ENCODE measurements at places on chromosomes 6 and 20. TPM values are rescaled to one million over a fixed set of nuclear protein-coding genes. Genes with fewer than 3 reads are reported as not detected.

The UST gene
- 2.6 TPM for polyA plus RNA-seq

The TSBP1 gene
- polyA plus RNA-seq, result not detected

The L3MBTL1 gene
- polyA plus RNA-seq, result 9.0 TPM

The MLN gene
- not detected for polyA plus RNA-seq

The MACROD2 gene
- 0.28 TPM for polyA plus RNA-seq

The XKR7 gene
- not detected for polyA plus RNA-seq

The ZSCAN31 gene
- polyA plus RNA-seq, result 3.3 TPM

DNA sequence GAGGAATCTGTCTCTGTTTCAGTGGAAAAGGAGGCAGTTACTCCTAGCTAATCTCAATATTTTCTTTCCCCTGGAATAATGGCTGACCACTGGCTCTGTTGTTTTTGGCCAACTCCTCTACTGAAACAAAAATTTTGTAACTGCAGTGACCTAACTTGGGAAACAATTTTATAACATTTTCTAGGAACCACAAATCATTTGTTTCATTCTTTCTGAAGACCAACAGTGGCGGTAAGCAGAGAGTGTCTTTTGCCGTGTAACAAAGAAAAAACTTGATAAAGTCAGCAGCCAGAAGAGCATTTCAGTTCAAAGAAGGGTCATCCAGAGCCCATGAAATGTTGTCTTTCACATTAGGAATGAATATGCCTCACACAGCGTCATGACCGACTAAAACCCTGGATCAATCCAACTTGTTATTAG lies 11.8 kb upstream of the BFSP1 start:
- no peak for DNase-seq

DNA sequence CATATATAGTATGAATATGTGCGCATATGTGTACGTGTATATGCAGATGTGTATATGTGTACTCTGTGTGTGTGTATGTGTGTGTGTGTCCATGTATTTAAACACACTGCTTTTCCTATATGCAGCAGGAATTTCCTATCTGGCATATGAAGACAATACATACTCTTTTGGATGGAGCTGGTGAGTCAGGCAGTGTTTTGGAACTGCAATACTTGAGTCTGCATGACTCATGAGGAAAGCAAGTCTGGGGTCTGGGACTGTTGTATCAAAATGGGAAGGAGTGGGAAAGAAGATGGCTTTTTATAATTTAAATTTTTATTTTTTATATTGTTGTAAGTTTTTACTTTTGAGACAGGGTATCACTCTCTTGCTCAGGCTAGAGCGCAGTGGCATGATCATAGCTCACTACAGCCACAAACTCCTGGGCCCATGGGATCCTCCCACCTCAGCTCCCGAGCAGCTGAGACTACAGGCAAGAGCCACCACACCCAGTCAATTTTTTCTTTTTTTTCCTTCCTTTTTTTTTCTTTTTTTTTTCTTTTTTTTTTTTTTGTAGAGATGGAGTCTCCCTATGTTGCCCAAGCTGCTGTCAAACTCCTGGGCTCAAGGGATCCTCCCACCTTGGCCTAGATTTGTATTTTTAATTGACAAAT lies 72.2 kb downstream of the ATXN1 start:
- no peak for DNase-seq

DNA sequence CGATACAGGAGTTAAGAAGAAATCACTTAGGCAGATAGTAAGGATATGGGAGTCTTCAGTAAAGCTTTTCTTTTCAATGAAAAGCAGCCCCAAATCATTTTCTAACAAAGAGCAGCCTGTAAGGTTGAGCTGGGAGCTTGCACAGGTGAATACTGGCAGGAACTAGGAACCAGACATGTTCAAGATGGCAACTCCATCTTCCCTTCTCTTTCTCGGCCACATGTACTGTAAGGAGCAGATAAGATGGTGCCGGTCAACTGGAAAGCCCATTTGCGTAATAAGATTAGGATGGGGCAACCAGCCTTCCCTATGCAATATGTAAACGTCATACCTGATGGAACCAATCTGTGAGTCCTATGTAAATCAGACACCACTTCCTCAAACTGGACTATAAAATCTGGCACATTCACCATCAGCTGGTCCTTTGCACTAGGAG lies 46.2 kb upstream of the RNGTT start:
- DNase-seq, result no peak

GRCh38 chr6:41705996-41706835 lies 29.2 kb downstream of the TFEB start:
- DNase-seq, result peak; percentile 87

- no peak for DNase-seq
Measured at GRCh38 chr20:59010321-59010994, 3.4 kb upstream of the CTSZ start.

DNA sequence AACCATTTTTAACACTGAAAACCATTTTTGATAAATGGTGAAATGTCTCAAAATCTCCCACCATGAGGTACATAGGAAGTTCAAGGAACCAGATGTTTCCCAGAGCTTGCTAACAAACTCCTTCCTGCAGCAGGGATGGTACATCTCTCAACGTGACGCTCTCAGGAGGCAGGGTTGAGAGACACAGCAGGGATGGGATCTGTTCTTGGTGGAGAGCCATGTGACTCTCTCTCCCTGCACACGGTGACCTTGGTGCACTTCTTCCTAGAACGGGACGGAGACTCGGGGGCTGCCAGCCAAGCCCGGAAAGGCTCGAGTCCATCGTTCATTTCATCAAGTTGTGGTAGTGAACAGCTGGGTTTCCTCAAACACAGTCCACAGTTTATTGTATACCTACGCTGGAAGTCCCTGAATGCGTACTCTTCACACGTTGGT lies 94.2 kb downstream of the FAM50B start:
- DNase-seq, result peak; percentile 43

GRCh38 chr20:58446960-58447265 lies 57.9 kb downstream of the VAPB start:
- no peak for DNase-seq

- no peak for DNase-seq
Measured at GRCh38 chr6:149278997-149279396, 38.5 kb upstream of the TAB2 start.
